ENCODE measurements at places on chromosomes 5 and 9.

DNA sequence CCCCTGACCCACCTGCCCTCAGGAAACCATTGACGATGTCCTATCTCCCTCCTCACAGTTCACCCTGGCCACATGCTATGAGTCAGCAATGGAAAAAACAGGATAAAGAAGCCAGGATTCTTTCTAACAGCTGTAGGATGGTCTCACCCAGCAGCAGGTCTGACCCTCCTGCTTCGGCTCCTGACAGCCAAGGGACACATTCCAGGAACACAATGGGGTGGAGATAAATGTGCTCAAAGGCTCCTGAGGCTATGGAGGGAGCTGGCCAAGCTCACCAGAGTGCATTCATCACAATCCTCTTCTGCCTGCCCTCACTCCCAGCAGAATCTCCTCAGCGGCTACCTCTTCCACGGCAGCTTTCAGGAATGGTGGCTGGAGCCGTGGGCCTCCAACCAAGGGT lies 170.3 kb downstream of the PJA2 start:
- no peak for DNase-seq

DNA sequence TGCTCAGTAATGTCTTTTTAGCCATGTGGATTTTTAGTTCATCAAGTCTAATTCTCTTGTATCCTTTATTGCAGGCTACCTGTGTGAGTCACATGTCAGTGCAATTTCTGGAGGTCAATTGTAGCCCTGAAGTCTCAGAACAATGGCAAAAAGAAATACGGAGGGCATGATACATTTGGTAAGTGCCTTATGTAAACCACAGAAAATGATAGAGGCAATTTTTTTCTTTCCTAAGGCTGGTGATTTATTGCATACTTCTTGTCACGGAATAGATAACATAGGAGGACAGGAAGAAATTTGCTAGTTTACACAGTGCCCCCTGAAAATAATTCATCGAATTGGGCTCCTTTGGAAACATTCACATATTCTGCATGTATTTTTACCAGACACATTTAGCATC lies 235.9 kb downstream of the DMRTA1 start:
- DNase-seq = no peak

GRCh38 chr9:71767776-71768321 lies 464 bp downstream of the CEMIP2 start:
- peak; percentile 58 for DNase-seq

DNA sequence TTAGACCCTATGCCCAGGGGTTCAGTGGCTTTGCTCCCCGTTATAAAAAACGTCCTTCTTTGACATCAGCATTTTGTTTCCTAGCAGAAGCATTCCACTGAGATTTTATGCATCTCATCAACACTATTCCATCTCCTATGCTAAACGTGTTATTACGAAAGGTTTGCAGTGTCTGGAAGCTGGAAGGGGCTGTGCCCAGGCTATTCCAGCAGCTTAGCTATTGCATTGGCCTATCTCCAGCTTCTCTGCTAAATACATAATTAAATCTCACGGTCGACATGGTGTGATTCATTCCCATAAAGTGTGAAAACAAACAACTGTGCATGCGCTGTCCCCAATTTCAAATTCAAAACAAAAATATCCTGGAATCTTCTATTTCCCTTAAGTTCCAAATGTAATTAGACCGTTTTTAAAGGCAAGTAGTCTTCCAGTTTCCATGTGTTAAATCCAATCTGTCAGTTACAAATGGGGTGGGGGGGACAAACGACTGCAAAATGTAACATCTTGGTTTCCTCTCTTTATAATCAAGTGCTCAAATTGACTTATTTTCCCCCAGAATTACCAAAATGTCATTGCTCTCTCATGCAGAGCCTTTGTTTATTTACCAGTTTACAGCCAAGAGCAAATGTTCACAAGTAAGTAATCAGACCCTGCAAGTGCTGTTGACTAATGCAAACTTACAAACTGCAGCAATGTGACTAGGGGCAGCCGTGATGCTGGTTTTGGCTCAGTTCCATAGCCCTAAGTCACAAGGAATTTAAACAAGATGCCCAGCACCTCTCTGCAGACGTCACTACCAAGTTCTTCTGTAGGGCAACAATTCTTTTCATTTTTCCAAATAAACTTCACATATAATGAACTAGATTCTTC lies 212.3 kb upstream of the RORB start:
- DNase-seq = no peak

DNA sequence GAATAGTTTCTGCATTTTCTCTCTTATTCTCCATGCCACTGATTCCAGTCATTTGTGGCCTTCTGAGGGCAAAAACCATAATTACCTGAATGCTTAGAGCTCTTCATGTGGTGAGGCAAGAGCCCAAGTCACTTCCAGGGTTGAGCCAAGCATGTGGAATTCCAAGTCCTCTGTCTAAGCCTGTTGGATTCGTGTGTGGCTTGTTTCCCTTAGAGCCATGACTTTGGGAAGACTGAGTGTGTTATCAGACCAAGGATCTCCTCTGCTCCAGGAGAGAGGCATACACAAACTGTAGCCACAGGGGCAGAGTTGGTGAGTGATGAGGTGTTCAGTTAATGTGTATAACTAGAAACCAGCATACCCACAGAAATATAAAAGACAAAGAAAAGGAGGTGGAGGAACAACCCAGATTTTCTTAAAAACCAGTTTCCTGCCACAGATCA lies 27.1 kb downstream of the SLC22A5 start:
- no peak for DNase-seq

DNA sequence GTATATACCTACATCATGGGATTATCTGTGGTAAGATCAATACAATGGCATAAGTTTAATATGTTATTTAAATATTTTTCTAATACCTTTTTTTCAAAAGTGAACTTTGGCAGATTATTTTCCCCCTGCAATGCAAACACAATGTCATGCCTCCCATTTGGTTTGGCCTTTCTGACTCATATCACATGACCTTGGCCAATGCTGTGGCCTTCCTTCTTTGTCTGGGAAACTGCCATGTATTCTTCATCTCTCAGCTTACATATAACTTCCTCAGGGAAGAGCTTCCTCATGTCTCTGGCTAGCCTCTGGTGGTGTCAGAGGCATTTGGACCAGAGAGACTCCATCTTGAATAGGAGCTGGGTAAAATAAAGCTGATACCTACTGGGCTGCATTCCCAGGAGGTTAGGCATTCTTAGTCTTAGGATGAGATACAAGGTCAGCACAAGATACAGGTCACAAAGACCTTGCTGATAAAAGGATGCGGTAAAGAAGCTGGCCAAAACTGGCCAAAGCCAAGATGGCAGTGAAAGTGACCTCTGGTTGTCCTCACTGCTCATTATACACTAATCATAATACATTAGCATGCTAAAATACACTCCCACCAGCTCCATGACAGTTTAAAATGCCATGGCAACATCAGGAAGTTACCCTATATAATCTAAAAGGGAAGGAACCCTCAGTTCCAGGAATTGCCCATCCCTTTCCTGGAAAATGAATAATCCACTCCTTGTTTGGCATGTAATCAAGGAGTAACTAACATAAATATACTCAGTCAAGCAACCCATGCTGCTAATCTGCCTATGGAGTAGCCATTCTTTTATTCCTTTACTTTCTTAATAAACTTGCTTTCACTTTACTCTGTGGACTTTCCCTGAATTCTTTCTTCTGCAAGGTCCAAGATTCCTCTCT lies 76.0 kb downstream of the C9orf153 start:
- no peak for DNase-seq

DNA sequence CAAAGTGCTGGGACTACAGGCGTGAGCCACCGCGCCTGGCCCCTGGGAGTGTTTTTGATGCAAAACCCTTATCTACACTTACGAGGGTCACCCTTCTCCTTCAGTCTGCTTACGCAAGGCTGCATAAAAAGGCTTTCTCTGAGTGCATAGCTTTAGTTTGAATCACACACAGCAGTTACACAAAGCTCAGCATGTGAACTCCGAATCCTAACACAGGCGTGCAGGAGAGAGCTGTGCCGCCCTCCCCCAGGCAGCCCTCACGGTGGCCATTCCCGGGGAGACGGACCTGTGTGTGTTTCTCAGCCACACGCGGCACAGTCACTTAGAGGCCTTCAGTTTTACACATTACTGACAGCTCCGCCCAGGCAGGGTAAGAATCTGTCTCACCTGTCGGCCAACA lies 26.7 kb downstream of the EXD3 start:
- DNase-seq = no peak

DNA sequence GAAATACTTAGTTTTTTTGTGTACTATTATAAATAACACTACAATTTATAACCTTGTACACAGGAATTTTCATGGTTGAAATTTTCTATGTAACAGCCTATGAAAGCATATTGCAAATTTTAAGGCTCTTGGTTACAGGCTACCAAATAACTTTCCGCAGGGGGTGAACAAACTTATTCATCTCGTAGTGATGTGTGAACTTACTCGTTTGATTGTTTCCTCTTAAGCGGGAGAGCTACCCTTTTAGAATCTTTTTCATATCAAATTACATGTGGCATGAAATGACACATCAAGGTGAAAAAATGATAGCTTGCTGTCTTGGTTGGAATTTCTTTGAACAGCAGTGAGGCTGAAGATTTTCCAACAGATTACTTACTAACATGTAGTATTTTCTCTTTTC lies 90.8 kb upstream of the GNA14 start:
- no peak for DNase-seq

GRCh38 chr9:96236854-96237550 lies 65.0 kb downstream of the HSD17B3 start:
- no peak for DNase-seq

DNA sequence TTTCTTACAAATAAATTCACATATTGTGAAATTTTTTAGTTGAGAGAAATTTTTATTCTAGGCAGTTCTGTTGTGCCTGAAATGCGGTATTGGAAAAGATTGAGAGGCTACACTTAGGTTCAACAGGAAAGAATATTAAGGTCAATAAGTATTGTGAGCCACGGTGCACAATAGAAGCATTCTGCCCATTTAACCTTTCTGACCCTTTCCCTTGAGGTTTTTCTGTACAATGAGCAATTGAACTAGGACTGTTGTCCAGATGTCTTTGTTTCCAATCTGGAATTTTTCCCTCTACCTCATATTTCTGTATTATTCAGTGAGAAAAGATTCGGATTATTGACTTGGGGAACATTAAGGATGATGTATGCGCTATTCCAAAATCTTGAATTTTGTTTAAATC lies 205.2 kb downstream of the NR3C1 start:
- no peak for DNase-seq

GRCh38 chr5:116669261-116670031 lies 94.8 kb upstream of the SEMA6A start:
- DNase-seq = no peak

DNA sequence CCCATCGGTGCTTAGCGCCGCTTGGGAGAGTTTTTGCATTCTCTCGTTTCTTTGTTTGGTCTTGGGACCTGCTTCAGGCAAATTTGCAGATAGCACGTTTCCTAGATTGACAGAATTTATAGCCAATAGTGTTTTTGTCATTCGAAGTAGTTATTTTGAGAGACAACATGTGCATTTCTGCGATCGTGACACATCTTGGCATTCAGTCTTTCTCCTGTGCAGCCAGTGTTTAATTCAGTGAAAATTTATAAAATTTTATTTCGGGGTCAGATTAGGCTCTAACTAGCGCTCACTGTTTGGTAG lies 830 bp downstream of the PRRC1 start:
- no peak for DNase-seq

DNA sequence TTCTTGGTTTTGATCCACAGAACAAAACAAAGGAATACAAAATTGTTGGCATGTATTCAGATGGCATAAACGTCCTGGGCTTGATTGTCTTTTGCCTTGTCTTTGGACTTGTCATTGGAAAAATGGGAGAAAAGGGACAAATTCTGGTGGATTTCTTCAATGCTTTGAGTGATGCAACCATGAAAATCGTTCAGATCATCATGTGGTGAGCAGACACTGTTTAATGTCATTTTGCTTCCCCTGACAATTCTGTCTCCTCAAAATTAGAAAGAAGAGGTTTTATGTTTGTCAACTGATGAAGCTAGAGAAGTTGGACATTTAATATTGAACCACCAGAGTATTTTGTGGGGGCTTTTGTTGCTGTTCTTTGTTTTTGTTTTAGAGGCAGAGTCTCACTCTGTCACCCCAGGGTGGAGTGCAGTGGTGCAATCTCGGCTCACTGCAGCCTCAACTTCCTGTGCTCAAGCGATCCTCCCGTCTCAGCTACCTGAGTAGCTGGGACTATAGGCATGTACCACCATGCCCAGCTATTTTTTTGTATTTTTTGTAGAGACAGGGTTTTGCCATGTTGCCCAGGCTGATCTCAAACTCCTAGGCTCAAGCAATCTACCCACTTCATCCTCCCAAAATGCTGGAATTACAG lies 82.0 kb downstream of the SLC1A1 start:
- DNase-seq = no peak

DNA sequence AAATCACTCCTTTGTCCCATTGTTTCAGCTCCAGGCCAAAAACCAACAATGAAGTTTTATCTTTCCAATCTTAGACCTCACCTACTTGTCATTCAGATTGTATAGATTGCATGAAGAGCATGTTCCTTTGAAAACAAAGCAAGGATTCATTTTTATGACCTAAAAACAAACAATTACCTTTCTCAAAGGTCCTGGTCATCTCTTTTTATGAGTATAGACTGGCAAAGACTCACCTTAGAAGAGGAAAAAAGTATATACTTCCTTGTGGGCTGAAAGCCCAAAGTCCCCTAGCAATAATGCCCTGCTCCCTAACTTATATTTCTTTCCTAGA lies 28.4 kb upstream of the TLE1 start:
- DNase-seq = no peak

DNA sequence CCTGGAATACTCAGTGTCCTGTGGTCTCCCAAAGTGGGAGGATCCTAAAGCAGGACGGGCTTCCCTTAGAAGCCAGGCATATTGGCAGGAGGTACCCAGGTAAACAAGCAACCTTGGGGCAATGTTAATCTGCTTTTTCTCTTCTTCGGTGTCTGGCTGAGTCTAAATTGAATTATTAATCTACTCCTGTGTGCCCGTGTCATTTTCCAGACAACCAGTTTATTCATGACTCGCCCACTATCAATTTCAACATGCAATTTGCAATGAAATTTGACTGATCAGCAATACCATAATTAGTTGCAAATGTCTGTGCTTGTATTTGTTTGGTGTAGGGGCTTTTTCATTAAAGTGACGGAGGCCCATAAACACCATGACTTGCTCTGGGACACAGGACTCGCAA lies 32.9 kb upstream of the JADE2 start:
- no peak for DNase-seq

- DNase-seq = no peak
Observed at GRCh38 chr5:68748101-68748500, 345.7 kb upstream of the SLC30A5 start.

GRCh38 chr9:135724186-135724787 lies 22.3 kb downstream of the KCNT1 start:
- DNase-seq = no peak

DNA sequence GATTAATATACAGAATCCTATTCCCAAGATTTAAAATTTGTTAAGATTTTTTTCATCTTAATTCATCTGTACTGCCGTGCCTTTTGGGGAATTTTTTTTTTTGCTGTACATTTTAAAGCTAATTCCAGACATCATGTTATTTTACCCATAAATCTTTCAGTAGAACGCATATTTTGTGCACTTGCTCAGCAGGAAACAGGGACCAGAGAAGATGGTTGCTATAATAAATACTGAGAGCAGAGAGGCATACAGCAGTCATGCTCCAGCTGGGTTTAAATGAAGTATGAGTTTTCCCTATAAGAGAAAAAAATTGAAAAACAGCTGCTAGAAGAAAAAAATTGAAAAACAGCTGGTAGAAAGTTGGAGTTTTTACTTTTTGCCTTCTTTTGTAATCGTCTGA lies 196.9 kb upstream of the PUM3 start:
- no peak for DNase-seq

GRCh38 chr9:5854063-5854790 lies 21.3 kb upstream of the ERMP1 start:
- no peak for DNase-seq
